ENCODE measurements at places on chromosomes 5 and 9.
A peak's percentile ranks its signal among the peaks of the same experiment; 100 is the strongest.

- peak; percentile 78 for DNase-seq
Measured at GRCh38 chr5:142839711-142840346, 69.7 kb downstream of the ARHGAP26 start.

DNA sequence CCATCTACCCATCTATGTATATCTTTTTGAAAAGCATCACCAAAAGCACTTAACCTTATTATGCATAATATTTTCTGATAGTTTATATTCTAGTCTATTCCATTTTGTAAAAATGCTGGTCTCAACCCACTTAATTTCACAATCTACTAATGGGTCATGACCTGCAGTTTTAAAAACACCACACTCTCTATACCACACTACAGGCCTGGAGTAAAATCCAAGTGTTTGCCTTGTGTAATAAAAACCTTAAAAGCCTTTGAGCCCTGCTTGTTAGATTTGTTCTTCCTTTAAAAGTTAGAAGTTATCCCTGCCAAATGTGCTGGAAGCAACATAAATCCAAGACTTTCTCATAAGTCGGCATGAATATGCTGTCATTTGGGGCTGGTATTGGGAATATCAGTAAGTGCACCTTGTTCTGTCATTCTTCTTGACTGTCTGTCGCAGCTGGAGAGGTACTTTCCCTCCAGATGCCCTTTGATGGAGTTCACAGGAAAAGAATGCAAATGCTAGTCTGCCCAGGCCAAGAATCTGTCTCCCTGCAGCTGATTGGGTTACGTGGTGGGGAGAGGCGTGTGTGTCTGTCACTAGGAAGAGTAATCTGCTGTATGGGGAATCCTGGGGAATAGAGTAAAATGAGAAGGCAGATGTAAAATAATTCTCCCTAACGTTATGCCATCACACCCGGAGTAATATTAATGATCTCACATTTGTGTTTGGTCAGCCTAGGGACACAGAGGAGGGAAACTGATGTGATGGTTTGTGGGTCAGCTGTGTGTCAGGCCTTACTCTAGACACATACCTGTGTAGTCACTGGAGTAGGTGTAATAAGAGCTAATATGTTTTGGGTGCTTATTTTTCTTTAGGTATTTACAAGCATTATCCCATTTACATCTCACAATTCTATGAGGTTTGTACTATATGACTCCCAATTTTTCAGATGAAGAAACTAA lies 79.4 kb downstream of the ZNF366 start:
- no peak for DNase-seq

DNA sequence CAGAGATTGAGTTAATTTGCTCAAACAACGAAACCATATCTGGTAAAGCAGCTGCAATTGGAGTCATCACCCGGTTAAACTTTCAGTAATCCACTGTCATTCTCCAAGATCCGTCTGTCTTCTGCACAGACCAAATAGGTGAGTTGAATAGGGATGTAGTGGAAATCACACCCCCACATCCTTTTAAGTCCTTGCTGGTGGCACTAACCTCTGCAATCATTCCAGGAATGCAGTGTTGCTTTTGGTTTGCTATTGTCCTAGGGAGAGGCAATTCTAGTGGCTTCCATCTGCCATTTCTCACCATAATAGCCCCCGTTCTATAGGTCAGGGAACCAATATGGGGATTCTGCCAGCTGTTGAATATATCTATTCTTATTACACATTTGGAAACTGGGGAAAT lies 14.6 kb upstream of the BTF3 start:
- no peak for DNase-seq

DNA sequence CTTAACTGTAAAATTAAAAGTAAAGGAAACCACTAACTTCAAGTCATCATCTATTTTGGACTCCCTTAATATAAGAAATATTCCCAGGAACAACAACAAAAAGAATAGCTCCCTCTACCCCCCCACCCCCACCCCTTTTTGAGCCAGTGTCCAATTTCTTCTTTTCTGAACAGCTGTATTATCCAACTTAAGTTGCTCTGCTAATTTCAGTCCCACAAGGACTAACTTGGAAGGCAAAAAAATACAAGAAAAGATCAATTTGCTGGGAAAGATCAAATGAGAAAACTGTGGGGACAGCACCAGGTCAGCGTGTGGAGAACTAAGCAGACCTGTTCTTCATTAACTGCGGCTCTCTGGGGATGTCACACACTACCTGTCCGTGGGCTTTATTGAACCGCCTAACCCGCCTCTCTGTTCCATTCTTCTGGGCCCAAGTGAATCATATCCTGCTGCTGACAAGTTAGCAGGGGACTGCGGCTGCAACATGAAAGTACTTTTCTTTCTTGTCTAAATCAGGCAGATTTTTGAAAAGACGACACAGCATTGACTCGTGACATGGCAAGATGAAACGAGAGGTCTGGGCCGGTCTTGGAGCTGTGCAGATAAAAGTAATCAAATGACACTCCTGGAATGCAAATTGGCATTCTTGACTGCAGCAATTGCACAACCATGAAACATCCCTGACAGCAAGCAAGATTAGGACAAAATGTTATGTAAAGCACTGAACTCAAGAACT lies 2.7 kb downstream of the BNC2 start:
- no peak for DNase-seq

DNA sequence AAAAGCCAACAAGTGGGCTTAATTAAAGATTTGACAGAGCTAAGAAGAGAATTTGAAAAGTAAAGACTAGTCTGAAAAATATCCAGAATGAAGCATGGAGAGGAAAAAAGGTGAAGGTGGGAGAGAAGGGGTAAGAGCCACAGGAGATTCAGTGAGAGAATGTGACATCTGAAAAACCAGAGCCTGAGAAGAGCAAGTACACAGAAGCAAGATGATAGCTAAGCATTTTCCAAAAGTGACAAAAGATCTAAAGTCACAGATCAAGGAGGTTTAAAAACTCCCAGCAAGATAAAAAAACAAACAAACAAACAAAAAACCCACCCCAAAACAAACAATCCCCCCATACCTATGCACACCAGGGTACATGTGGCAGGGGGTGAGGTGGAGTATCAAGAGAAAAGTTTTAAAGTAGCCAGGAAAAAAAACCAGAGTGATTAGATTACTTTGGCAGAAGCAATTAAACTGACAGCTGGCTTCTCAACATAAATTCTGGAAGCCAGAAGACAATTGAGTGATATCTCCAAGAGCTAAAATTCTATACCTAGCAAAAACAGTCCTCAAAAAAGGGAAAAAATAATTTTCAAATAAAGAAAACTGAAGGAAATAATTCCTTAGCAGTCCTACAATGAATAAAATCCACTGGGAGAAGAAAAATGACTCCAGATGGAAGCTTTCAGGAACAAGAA lies 111.4 kb downstream of the RAPGEF6 start:
- no peak for DNase-seq

GRCh38 chr5:139740992-139741672 lies 54.5 kb upstream of the PSD2 start:
- DNase-seq, result no peak

GRCh38 chr5:116076496-116076895 lies 8.3 kb upstream of the COMMD10 start:
- no peak for DNase-seq
